ENCODE measurements at places on chromosomes 5 and 9. TPM values are rescaled to one million over a fixed set of nuclear protein-coding genes. Genes with fewer than 3 reads are reported as not detected.

The RANBP17 gene
- total RNA-seq, result 0.83 TPM

The IFNB1 gene
- not detected for total RNA-seq

The LRRC26 gene
- total RNA-seq, result not detected

The IL5 gene
- total RNA-seq, result not detected

The RMND5B gene
- total RNA-seq, result 25.3 TPM

The STK32A gene
- 0.44 TPM for total RNA-seq

The SCGB3A1 gene
- total RNA-seq, result not detected

The CCDC180 gene
- total RNA-seq, result 5.5 TPM

The CTSL gene
- 1,131 TPM for total RNA-seq

The SOWAHA gene
- total RNA-seq, result 0.17 TPM

The FAM78A gene
- 0.29 TPM for total RNA-seq

The MYOZ3 gene
- 1.5 TPM for total RNA-seq

The NOXA1 gene
- total RNA-seq, result 0.73 TPM

The SHC3 gene
- total RNA-seq, result 61.4 TPM

The LECT2 gene
- not detected for total RNA-seq

The CDH6 gene
- 77.2 TPM for total RNA-seq

The TPD52L3 gene
- total RNA-seq, result not detected

The SLC6A19 gene
- not detected for total RNA-seq

The MORN5 gene
- not detected for total RNA-seq

The ZBED3 gene
- 2.8 TPM for total RNA-seq

The TSSK1B gene
- 0.15 TPM for total RNA-seq

The PCDHGC5 gene
- total RNA-seq, result 8.1 TPM

The AHRR gene
- 86.8 TPM for total RNA-seq

The SLC6A18 gene
- total RNA-seq, result not detected

The OR2Y1 gene
- not detected for total RNA-seq

The PCDHGA6 gene
- 6.3 TPM for total RNA-seq

The PNPLA7 gene
- 2.0 TPM for total RNA-seq

The PLAC8L1 gene
- total RNA-seq, result not detected

The FOXE1 gene
- total RNA-seq, result not detected

The MED7 gene
- 9.9 TPM for total RNA-seq

The ACSL6 gene
- total RNA-seq, result not detected

The FBP2 gene
- not detected for total RNA-seq

The ABITRAM gene
- total RNA-seq, result 6.5 TPM

The PRRT1B gene
- total RNA-seq, result not detected

The ABO gene
- not detected for total RNA-seq

The TUSC1 gene
- total RNA-seq, result 7.4 TPM

The PRR16 gene
- 9.3 TPM for total RNA-seq

The SHOC1 gene
- under 0.01 TPM for total RNA-seq

The AGPAT2 gene
- total RNA-seq, result 35.9 TPM

The ARL14EPL gene
- not detected for total RNA-seq

The TMOD1 gene
- under 0.01 TPM for total RNA-seq

The PCDHGA3 gene
- total RNA-seq, result 2.6 TPM

The GABRB2 gene
- total RNA-seq, result not detected

The OTP gene
- total RNA-seq, result not detected

The GABRA1 gene
- total RNA-seq, result not detected

The TENT4A gene
- 17.2 TPM for total RNA-seq

The OGN gene
- 17.5 TPM for total RNA-seq

The CDO1 gene
- total RNA-seq, result 9.0 TPM

The PWWP2A gene
- total RNA-seq, result 18.7 TPM

The KCNIP1 gene
- not detected for total RNA-seq

The LCNL1 gene
- total RNA-seq, result 3.1 TPM

The SLC6A3 gene
- under 0.01 TPM for total RNA-seq

The DBH gene
- total RNA-seq, result not detected

The AQP7 gene
- total RNA-seq, result 0.99 TPM

The JAKMIP2 gene
- total RNA-seq, result 0.50 TPM

The BTNL3 gene
- not detected for total RNA-seq

The PHYHD1 gene
- total RNA-seq, result 18.7 TPM

The POLR1E gene
- total RNA-seq, result 37.4 TPM
